Liver (tissue), 10 donors: ENCODE measurements at places on chromosomes 11 and 22. TPM values are rescaled to one million over a fixed set of nuclear protein-coding genes. Genes with fewer than 3 reads are reported as not detected.
A peak's percentile ranks its signal among the peaks of the same experiment; 100 is the strongest.

The STX3 gene
- 4.7 TPM for polyA plus RNA-seq

The OR6A2 gene
- polyA plus RNA-seq = not detected

The LINC01488 gene
- 0.61 TPM for polyA plus RNA-seq

The KDELR3 gene
- 3.5 TPM for polyA plus RNA-seq

The TSPAN18 gene
- polyA plus RNA-seq = 3.6 TPM

The HTR3A gene
- polyA plus RNA-seq = not detected

GRCh38 chr11:65872586-65873317, at the start of gene EFEMP2:
TSS of gene EFEMP2 (minus strand) at chr11:65872800. CDS start at chr11:65872354, 446 bp downstream.
- peak within 1 kb of the TSS; percentile 61 for H3K27ac ChIP-seq
- H3K4me3 ChIP-seq = peak within 1 kb of the TSS; percentile 4
- H3K27me3 ChIP-seq = no peaks in the 10 kb centered on the region
- no peaks in the 10 kb centered on the region for H3K36me3 ChIP-seq
- peaks cover 9% of the 10 kb centered on the region for H3K4me1 ChIP-seq

GRCh38 chr11:9765320-9766101, 101.6 kb downstream of the SWAP70 start:
- no peaks in the 10 kb centered on the region for H3K27me3 ChIP-seq
- no peaks in the 10 kb centered on the region for H3K36me3 ChIP-seq

DNA sequence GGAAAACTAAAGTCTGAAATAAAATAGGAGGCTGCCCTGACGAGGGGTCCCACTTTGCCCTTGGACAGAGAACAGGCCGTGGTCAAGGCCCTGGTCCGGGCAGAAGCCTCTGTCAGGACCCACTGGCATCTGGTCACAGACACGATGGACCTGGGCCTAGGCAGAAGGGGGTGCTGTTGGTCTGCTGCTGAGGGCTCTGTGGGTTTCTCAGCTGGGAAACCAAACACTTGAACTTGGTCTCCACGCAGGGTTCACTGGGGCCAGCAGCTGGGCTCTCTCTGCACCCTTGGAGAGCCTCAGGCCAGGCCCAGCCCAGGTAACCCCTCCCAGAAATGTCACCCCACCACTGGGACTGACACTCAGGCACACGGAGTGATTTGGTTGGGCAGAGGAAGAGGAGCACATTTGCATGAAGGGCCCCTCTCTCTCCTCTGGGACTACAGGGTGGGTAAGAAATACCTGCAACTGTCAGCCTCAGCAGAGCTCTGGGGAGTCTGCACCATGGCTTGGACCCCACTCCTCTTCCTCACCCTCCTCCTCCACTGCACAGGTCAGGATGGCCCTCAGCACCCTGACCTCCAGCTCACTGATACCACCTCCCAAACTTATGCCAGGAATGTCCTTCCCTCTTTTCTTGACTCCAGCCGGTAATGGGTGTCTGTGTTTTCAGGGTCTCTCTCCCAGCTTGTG, 48.1 kb upstream of the TOP3B start:
- H3K4me1 ChIP-seq = no peaks in the 10 kb centered on the region
- no peak for DNase-seq
- H3K36me3 ChIP-seq = no peaks in the 10 kb centered on the region
- H3K27ac ChIP-seq = no peak overlapping the region
- no peak overlapping the region for H3K4me3 ChIP-seq
- no peaks in the 10 kb centered on the region for H3K27me3 ChIP-seq

DNA sequence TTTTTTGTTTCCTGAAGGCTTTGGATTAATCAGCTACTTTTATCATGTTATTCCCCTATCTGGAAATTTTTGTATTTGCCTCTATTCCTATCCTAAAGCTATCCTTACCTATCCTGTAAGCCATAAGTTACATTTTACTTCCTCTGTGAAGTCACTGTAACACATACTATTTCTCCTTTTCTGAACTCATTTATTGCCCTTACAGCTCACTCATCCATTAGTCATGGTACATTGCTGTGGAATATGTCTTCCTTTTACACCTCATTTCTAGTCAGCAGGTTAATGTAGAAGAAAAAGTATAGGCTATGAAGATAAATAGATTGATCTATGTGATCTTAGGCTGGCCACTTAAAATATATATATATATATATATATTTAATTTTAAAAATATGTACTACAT, 28.0 kb downstream of the SWAP70 start:
- no peak for DNase-seq
- H3K4me3 ChIP-seq = no peak overlapping the region
- peaks cover 2% of the 10 kb centered on the region for H3K36me3 ChIP-seq
- H3K27ac ChIP-seq = no peak overlapping the region

GRCh38 chr11:74694136-74694930, 36.9 kb downstream of the CHRDL2 start:
- H3K27me3 ChIP-seq = no peaks in the 10 kb centered on the region
- no peaks in the 10 kb centered on the region for H3K36me3 ChIP-seq
- no peak for DNase-seq
- H3K4me3 ChIP-seq = no peak overlapping the region
- H3K27ac ChIP-seq = no peak overlapping the region
- H3K4me1 ChIP-seq = peaks cover 15% of the 10 kb centered on the region

- no peak overlapping the region for H3K4me3 ChIP-seq
- H3K4me1 ChIP-seq = no peaks in the 10 kb centered on the region
- no peak for DNase-seq
- H3K27ac ChIP-seq = no peak overlapping the region
- no peaks in the 10 kb centered on the region for H3K27me3 ChIP-seq
Observed at GRCh38 chr11:73945396-73945795, 5.4 kb upstream of the DNAJB13 start.

GRCh38 chr11:33689501-33689900, 11.1 kb downstream of the C11orf91 start:
- H3K27me3 ChIP-seq = no peaks in the 10 kb centered on the region
- peak overlapping the region; percentile 59 for H3K27ac ChIP-seq
- peaks cover 6% of the 10 kb centered on the region for H3K4me1 ChIP-seq
- DNase-seq = no peak

- peak; percentile 73 for DNase-seq
- peaks cover 29% of the 10 kb centered on the region for H3K4me1 ChIP-seq
- no peaks in the 10 kb centered on the region for H3K36me3 ChIP-seq
- H3K4me3 ChIP-seq = peak overlapping the region; percentile 57
- peaks cover 13% of the 10 kb centered on the region for H3K27me3 ChIP-seq
Observed at GRCh38 chr11:46389450-46390330, 1.9 kb downstream of the CHRM4 start.

DNA sequence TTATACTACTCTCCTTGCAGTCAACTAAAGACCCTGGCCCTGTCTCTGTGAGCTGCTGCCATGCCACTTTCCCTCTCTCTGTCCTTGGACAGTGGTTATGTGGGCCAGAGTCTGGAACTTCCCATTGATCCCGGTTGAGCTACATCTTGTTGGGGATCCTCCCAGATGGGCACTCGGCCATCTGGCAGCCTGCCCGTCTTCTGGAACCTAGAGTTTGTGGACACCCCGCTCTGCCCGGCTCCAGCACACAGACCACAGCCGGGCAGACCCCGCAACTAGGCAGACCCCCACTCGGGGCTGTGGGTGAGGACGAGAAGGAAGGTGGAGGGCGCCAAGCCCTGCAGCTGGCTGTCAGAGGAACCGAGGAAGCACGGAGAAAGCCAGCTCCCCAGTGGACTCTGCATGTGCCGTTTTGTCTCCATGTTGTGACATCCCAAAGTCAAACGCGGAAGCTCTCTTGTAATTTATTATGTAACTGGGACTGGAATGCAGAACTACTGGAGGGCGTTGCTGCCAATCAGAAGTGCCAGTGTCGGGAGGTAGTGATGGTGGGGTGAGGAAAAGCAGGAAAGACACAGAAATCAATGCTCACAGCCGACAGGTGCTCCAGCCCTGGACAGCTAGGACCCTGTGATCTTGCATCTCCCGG, 207.7 kb downstream of the CEP164 start:
- H3K27ac ChIP-seq = no peak overlapping the region
- no peaks in the 10 kb centered on the region for H3K36me3 ChIP-seq
- no peak overlapping the region for H3K4me3 ChIP-seq
- H3K4me1 ChIP-seq = no peaks in the 10 kb centered on the region
- H3K27me3 ChIP-seq = no peaks in the 10 kb centered on the region

- no peak for DNase-seq
- H3K36me3 ChIP-seq = no peaks in the 10 kb centered on the region
- H3K4me1 ChIP-seq = peaks cover 17% of the 10 kb centered on the region
- H3K27ac ChIP-seq = peak overlapping the region; percentile 95
- H3K4me3 ChIP-seq = peak overlapping the region; percentile 85
Observed at GRCh38 chr11:61160487-61161189, 588 bp downstream of the VPS37C start.

DNA sequence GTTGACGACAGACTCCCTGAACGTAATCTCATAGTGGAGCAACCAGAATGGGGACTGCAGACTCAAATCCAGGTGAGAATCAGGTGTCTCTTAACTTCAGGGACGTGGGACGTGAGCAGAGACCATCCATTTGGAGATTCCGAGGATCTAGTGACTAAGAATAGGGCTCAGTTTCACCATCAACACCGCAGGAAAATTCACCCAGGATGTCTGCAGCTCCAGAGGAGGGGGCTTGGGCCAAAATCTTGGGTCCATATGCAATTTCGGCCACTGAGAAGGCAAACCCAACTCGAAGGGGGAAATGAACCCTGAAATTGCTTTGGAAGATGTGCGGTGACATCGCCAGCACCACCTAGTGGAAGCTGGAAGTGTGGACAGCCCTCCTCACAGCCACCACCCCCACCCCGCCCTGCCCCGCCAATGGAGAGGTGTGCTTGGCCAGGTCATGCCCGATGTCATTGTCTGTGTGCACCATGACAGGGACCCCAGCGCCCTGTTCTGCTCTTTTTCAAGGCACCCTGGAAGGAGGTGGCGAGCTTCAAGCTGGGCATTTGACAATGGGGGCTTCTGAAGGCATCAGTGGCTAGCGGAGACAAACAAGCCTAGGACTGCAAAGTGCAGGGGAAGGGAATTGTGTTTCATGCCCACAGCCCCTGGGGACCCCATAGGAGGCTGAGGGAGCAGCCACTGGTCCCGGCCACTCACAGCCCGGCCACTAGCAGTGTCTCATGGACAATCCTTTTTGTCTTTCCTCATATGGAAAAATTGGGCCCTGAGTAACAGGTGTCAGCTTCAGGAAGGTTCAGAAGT, 24.8 kb downstream of the APOL1 start:
- no peaks in the 10 kb centered on the region for H3K27me3 ChIP-seq
- DNase-seq = peak; percentile 62
- peaks cover 23% of the 10 kb centered on the region for H3K4me1 ChIP-seq
- H3K27ac ChIP-seq = peak overlapping the region; percentile 40
- no peak overlapping the region for H3K4me3 ChIP-seq
